ENCODE measurements at places on chromosomes 3 and 15.

GRCh38 chr15:86444527-86444926 is 364.9 kb downstream of the AGBL1 start:
- no peak for DNase-seq

GRCh38 chr15:22961762-22962161 is 18.4 kb downstream of the CYFIP1 start:
- DNase-seq = no peak

GRCh38 chr3:157063469-157063868 is 96.5 kb downstream of the CCNL1 start:
- no peak for DNase-seq

DNA sequence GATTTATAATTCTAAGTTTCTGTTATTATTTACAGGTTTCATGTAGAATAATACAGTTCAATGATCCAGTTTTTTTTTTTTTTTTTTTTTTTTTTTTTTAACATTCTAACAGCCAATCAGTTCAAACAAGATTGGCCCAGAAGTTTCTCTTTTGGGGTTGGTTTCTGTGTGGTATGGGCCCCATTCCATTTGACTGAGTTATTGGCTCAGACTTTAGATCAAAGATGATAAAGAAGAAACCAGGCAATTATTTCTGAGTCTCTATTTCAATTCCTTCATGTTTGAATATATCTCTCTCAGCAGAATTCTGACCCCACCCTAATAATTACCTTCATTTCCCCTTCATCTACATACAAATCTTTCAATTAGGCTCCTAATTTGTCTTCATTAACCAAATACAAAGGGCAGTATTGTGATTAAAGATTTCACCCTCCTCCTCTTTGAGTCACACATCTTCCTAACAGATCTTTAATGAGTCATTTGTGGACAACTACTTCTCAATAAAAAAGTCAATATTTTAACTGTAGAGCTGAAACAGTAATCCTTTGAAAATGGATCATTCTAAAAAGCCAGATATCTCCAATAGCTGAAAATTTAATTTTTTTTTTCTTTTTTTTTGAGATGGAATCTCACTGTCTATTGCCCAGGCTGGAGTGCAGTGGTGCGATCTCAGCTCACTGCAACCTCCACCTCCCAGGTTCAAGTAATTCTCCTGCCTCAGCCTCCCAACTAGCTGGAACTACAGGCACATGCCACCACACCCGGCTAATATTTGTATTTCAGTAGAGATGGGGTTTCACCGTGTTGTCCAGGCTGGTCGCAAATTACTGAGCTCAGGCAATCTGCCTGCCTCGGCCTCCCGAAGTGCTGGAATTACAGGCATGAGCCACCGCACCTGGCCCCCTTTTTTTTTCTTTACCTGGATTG is 878.8 kb downstream of the NAALADL2 start:
- DNase-seq = no peak

DNA sequence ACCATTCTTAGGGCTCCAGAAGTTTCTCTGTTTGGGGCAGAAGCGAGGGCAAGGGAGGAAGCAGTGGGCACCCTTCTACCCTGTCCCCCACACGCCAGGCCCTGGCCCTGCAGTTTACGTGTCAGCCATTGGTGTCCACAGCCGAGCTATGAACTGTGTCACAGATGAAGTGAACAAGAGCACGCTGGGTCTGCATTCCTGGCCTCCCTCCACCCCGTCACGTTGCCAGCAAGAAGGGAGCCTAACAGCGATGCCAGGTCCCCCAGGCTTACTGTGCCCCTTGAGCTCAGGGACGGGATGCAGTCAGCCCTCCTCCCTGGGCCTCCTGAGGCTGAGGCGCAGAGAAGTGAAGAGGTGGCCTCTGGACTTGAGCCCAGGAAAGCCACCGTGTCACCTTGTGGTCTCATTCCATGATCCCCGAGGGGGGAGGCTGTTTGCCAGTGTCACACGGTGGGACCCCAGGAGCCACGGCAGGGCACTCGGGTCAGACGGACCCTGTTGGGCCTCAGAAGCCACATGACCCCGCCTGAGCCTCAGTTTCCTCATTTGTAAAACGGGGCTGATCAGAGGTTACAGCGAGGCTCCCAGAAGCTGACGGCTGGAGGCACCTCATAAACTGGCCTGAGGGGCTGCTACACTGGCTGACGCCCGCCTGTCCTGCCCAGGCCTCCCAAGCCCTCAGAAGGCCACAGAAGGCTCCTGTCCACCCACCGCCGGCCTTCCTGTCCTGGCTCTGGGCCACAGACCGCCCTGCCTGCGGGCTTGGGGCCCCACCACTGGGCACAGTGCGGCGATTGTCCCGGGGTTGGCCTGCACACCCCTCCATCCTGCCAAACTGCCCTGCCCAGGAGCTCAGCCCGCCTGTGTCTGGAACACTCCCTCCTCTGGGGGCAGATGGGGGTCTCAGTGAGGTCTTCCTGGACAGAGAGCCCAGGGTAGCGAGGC is 18.6 kb downstream of the IQSEC1 start:
- no peak for DNase-seq

DNA sequence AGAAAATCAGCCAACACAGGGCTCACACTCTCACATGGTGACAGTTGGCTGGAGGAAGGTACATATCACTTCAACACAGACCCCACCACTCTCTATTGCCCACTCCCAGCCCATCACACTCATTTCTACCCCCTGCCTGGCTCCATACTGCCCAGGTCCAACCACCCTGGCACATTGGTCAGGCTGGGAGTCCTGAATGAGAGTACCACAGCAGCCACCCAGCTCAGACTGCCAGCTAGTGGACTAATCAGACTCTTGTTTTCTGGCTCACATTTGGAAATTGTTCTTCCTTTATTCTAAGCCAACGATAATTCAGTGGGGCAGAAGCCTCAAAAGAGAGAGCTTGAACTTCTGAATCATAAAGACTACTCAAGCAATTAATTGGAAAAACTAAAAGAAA is 20.0 kb downstream of the MRPL46 start:
- no peak for DNase-seq

DNA sequence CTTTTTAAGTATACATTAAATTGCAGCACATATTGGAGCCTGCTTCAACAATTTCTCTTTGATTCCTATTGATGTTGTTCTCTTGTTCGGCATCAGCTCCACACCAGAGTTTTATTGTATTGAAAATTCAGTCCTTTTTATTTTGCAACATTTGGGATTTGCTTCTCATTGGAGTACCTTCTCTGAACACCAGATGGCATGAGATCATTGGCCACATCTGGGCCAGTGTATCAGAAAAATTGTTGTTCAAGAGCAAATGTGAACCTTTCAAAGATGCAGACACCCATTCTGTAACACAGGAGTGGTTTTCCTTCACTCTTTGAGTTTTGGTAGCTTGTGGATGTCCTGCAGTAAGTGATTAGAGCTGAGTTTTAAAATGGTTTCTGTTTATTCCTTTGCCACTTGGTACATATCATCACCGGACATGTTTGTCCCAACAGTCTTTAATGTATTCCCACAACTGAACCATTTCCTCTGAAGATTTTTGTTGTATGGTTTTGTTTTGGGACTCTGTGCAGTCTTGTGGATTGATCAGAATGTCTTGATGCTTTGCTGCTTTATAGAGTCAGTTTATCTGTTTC is 96.1 kb downstream of the MCTP2 start:
- no peak for DNase-seq

- no peak for DNase-seq
These were observed 39.6 kb upstream of the MEF2A start for GRCh38 chr15:99526176-99526575.

GRCh38 chr3:12115849-12116248 is 42.9 kb downstream of the TIMP4 start:
- DNase-seq = no peak

GRCh38 chr3:147960786-147961185 is 551.6 kb downstream of the ZIC1 start:
- DNase-seq = no peak

DNA sequence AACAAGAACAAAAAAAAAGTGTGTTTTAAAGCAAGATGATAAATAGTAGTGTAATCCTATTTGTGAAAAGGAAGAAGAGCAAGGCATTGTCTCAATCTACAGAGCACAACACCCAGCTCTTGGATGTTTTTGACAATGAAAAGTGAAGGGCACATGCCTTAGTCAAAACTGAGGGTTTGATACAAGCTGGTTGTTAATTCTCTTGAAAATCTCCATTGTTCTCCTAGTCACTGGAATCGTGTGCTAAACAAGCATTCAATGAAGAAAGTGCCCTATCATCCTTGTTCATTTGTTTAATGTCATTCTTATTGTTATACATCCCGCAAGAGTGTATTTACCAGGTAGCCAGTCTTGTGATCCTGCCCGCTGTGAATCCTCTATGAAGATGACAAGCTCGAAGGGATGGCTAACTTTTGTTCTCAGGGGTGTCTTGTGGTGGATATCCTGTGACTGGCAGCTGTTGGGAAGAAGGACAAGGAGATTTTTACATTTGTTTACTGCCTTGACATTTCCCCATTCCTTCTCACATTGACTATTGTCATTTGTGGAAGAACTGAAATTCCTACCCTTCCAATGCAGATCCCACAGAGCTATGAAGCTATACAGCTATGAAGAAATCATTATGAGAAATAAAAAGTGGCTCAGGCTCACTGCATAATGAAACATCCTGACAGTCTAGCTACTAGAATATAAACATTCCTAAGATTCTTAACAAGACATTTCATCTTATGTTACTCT is 175.9 kb downstream of the VGLL3 start:
- no peak for DNase-seq
